ENCODE measurements at places on chromosomes 12 and 14.

DNA sequence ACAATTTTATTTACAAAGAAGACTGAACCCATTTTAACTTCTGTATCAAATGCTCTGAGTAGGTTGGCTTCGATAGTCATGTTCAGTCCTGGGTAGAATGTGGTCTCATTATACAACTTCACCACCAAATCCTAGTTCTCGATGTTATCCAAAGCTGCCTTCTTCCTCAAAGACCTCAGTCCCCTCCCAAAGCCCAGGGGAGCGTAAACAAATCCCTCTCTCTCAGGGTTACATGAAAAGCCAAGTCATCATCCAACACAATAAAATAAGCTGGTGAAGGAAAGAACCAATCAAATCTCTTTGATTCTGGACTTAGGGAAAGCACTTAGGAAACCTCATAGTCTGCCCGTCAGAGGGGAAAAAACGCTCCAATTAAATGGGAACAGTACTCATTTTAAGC lies 9.1 kb downstream of the PTCSC3 start:
- no peak for ATAC-seq

DNA sequence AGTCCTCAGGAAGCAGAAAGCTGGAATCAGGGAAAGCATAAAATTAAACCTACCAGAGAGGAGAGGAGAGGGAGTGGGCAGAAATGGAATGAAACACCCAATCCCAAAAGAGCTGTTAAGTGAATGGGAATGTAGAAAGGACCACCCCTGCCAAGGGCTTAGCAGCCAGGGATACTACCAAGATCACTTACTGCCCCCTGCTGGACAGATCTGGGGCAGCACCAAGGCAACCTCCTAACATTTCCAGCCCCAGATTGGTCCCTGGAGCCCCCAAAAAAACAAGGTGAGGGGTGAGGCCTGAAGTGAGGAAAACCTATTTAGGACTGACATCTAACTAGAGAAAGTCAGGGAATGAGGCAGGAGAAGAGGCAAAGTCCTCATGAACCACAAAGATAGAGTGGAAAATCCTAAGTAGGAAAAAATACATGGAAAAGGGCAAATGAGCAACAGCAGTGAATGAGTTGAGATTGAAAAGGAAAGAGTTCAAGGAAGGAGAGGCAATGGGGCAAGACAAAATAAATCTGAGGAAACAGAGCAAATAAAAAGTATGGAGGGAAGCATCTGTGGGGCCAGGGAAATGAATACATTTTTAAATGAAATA lies 11.2 kb upstream of the FKBP11 start:
- ATAC-seq: peak; percentile 73

- ATAC-seq: no peak
Measured at GRCh38 chr12:47707905-47708543, 2.2 kb upstream of the RPAP3 start.

GRCh38 chr14:104553166-104554087 lies 26.1 kb upstream of the C14orf180 start:
- ATAC-seq: no peak

DNA sequence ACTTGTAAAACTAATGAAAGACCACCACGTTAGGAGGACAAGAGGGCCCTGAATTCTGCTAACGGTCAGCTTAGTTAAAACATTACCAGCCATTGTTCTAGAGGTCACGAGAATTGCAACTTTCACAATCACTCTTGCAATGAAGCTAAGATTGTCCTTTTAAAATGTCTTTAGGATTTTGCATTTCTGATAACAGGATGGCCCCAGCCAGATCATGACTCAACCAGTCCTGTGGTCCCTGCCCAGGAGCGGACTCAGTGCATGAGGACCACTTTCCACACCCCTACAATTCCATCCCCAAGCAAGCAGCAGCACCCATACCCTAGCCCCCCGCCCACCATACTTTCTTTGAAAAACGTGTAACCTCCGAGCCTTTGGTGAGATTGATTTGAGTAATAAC lies 28.7 kb downstream of the HSP90AA1 start:
- ATAC-seq: no peak

DNA sequence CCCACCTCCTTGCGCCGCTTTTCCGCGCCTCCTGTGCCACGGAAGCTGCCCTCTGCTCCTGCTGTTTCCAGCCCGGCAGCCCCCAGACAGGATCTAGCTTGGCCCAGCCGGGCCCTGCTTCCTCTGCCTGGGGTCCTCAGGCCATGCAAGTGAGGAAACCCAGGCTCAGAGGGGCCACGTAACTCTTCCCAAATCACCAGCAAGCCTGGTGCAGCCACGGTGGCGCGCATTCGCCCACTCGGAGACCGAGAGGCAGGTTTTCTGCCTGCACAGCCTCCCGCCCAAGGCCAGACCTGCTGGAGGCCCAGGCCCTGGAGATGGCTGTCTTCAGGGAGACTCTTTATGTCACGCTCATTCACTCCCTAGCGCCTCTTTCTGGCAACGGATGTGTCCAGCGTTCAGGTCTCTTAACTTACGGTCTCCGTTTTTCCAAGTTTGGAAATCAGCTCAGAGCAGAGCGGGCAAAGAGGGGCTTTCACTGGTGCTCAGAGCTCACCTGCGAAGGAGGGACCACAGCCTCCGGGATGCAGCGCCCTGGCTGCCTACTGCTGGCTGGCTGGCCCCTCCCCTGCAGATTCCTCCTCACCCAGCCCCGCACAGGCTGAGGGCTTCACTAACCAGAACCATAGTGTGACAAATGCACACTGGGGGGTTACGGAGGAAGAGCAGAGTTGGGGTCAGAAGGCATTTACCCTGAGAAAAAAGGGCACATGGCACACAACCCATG lies 20.6 kb upstream of the CEP170B start:
- ATAC-seq: no peak

DNA sequence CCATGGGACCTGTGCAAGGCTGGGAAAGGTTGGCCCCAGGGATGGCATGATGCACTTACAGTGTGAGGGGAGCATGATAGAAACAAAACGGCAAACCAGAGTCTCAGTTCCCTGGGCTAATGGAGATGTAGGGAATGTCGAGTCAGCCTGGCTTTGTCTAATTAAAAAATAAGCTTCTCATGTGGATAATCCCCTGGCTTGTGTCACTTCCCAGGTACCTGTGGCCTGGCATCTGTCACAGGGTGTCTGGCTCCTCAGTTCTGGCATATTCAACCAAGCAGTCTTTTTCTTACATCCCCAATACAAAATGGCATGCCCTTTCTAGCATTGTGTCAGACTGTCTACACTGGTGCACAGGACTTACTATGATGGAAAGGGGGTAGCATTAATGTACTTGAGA lies 261.4 kb downstream of the GRIN2B start:
- no peak for ATAC-seq

- peak; percentile 39 for ATAC-seq
Measured at GRCh38 chr14:51368721-51369163, 128.7 kb downstream of the TMX1 start.

GRCh38 chr12:100123316-100124095 lies 19.2 kb downstream of the BLTP3B start:
- ATAC-seq: no peak

DNA sequence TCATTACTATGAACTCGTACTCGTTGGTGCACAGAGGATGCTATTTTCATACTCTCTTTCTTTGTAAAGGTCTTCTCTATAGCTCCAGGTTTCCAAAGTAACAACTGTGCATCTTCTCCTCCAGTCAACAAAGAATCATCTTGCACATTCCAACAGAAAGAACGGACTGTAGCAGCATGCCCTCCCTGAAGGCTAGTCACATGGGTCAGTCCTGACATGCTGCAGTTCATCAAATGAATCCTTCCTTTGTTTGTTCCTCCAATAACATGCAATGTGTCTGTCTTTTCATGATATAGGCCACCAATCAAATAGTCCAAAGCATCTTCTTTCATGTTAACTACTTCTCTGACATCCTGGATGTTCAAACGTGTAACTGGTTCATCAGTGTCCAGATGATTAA lies 42.9 kb downstream of the WDR89 start:
- no peak for ATAC-seq

DNA sequence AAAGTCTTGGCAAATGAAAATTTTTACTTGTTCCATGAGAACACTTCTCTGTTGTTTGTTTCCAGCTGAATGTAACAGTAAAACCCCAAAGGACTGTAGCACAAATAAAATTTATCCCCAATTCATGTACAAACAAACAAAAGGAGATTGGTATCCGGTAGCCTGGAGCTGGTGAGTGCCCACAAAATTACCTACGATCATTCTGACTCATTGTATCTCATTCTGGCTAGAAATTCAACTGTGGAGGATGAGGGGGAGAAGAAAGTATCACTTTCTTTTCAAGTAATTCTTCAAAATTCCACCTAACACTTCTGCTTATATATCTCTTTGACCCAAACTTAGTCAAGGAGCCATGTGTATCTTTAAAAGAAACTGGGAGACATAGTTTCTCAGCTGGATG lies 268.5 kb downstream of the ALG10B start:
- no peak for ATAC-seq

GRCh38 chr12:105443802-105444652 lies 113.5 kb downstream of the C12orf75 start:
- no peak for ATAC-seq

GRCh38 chr12:28051516-28052354 lies 79.2 kb upstream of the PTHLH start:
- ATAC-seq: no peak

DNA sequence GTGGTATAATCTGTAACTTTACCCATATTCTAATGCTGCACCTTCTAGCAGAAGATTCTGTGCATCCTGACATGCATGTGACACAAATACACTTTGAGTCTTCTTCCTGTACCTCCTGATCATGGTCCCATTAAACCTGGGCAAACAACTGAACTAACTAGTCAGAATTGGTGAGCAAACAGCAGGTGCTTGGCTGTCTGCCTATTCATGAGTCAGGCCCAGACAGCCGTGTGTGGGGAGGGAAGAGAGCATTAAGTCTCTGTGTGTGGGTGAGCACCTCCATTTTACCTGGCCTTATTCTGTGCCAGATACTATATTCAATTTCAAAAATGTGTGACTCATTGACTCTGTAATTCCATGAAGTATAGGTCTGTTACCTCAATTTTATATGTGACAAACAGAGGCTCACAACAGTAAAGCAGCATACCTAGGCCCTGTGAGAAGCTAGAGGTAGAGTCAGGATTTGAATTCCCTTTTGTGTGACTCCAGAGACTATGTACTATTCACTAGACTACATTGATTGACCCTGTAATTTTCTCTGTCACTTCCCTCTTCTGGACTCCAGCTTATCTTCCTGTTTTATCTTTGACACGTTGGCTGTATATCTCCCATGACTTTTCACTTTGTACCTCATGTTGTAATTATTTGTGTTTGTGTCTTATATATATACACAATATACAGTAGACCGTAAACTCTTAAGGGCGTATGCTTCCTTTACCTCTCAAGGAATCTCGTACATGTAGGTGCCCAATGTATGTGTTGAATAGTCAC lies 32.2 kb downstream of the SUSD6 start:
- no peak for ATAC-seq

DNA sequence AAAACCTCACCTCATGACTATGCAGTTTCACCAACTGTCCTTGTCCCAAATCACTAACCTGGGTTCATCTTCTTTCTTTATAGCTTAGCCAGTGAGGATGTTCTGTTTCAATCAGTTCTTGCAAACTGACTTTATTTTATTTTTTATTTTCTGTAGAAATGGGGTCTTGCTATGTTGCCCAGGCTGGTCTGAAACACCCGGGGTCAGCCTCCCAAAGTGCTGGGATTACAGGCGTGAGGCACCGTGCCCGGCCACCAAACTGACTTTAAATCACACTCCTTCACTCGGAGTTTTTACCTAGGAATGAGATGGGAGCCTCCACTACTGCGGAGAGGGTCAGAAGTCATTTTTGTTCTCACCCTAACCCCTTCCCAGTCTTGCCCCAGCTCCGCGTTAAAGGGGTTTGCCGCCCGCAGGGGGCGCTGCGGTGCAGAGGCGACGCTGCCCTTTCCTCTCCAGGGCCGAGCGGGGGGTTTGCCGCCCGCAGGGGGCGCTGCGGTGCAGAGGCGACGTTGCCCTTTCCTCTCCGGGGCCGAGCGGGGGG lies 7.0 kb upstream of the B4GALNT3 start:
- ATAC-seq: no peak

DNA sequence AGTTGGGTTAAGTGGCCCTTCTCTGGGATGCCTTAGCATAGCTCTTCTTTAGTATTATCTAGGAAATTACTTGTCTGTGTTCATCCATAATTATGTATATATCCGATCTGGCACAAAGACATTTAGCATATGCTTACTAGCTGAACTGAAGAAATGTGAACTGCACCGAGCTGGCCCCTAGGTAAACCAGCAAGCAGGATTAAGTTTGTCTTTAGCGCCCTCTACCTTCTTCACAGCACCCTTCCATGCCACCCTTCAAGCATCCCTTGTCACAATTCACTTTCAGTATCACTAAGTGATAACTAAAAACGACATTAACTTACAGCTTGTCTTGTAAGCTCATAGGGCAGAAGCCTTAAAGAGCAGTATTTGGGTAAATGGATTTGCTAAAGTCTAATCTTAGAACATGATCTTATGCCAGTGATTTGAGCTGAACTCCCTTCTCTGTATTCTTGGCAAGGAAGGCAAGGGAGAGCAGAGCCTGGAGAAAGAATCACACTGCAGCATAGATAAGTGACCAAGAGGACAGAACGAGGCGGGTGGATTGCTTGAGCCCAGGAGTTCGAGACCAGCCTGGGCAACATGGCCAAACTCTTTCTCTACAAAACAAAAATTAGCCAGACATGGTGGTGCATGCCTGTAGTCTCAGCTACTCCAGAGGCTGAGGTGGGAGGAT lies 2.6 kb upstream of the HAL start:
- ATAC-seq: peak; percentile 79

GRCh38 chr12:111788178-111788654 lies 21.5 kb downstream of the ALDH2 start:
- ATAC-seq: peak; percentile 60

DNA sequence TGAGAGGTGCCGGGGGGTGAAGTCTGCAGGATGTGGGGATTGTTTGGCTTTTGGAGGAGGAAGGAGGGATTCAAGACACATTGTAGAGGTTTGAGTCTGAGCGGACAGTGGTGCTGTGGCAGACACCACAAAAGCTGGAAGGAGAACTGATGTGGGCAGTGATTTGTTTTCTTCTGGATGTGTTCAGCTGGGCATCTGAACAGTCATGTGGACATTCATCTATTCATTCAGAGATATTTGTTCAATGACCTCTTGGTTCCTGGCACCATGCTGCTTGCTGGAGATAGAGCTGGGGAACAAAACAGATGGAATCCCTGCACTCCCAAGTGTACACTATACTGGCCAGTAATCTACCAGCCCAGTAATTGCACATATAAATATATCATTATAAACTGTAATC lies 64.0 kb downstream of the PTPN11 start:
- no peak for ATAC-seq

DNA sequence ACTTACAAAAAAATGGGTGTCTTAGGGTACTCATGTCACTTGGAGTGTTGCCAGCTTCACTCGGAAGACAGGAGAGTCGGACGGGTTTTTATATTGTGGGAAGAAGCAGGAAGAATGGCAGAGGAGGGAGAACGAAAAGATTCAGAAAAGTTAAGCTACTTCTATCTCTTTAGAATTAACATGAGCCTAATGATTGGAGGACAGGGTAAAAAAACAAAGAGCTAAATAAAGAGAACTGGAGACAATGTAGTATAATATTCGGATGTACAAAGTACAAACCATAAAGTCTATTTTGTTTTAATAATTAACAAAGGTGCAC lies 43.9 kb downstream of the EFCAB11 start:
- no peak for ATAC-seq

- no peak for ATAC-seq
Measured at GRCh38 chr12:51262758-51263177, 7.4 kb downstream of the SMAGP start.

Measured in gastroesophageal sphincter (tissue), 4 donors.